Sigmoid colon (tissue), 7 donors: ENCODE measurements at places on chromosomes 4 and X. TPM values are rescaled to one million over a fixed set of nuclear protein-coding genes. Genes with fewer than 3 reads are reported as not detected.

DNA sequence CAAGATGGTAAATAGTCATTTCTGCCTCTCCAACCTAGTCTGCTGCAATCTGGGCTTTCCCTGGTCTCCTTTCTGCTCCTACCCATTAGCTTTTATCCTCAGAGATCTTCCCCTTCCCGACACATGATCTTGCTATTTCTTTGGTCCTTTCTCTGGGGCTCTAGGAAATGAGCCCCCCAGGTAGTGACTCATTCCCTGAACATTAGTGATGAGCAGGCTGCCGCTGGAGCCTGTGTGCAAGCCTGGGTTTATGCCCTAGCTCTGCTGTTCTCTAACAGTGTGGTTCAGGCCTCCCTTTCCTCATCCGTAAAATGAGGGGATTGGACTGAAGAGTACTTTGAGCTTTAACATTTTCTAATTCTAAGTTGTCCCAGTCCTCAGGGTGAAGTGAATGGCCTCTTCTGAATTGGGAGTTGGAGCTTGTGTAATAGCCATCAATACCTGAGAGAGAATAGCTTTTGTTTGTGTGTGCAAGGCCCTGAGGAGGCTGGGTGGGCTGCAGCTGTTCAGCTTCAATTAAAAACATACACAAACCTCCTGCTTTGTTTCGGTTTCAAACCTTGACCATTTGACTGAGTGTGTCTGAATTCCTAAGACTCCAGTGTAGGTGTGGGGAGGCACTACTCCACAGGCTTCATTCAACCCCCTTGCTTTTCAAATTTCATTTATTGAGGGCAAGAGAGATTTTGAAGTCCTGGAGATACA, 115.6 kb upstream of the SCML1 start:
- DNase-seq = no peak

DNA sequence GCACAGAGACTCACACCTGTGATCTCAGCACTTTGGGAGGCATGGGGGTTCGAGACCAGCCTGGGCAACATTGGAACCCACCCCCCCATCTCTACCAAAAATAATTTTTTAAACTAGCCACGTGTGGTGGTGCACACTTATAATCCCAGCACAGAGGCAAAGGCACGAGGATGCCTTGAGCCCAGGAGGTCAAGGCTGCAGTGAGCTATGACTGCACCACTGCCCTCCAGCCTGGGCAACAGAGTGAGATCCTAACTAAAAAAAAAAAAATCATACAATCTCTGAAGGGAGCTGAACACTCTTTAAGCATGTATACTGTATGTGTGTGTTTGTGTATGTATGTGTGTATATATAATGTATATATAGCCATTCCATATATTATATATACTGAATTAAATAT, 2.5 kb upstream of the PRKX start:
- DNase-seq = no peak

- DNase-seq = no peak
Measured at GRCh38 chrX:111169141-111169540, 73.2 kb downstream of the PAK3 start.

DNA sequence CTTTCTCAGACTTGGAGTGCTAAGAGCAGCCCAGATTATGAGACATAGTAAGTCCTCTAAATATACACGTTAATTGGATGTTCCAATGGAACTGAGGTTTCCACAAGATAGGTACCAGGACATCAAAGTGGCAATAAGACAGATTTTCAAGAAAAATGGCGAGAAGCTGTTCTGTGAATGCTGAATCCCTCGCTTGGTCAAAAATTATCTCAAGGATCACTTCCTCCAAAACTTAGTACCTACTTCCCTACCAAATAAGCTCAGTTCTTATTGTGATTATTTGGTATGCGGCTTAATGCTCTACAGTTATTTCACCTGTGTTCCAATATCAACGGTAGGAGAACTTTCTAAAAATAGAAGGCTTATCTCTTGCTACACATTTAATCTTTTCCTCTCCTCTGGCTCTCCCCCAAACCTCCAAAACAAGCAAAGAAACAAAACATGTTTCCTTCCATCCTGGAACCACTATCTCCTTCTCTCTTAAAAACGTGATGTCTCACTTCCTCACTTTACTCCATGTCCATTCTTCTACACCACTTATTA, 14.7 kb downstream of the PDGFC start:
- no peak for DNase-seq

DNA sequence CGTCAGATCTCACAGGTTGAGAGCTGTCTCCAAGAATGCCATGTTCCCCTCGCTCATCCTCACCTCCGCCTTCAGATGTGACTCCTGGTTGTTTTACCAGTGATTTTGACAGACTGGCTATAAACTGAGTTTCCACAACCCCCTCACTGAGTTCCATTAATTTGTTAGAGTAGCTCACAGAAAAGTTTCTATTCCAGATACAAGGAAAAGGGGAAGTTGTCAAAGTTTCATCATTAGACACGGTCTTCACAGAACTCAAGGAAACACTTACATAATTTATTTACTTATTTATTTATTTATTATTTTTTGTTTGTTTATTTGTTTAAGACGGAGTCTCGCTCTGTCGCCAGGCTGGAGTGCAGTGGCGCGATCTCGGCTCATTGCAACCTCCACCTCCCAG, 55.7 kb upstream of the IQSEC2 start:
- no peak for DNase-seq

The CT55 gene
- not detected for total RNA-seq

The CLDN34 gene
- not detected for total RNA-seq

The CXorf51A gene
- total RNA-seq = not detected
